ENCODE measurements at places on chromosomes 3 and 15.
A peak's percentile ranks its signal among the peaks of the same experiment; 100 is the strongest.

GRCh38 chr3:33083958-33084357, 13.0 kb downstream of the GLB1 start:
- DNase-seq: no peak

DNA sequence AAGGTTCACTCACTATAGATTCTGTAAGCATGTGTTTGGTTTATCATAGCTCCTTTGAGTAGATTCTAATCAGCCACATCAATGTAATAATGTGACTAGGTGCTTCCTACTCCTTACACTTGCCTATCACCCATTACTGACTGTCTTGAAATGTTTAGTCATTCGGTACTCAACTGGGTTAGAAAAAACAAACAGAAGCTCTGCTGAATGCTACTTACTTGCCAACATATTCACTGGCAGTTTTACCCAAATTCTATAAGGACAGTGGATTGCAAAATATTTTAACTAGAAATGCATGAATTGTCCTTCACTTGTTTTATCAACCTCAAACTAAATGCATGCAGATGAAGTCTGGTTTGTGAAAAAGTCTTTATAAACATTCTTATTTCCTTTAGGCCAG, 352.1 kb upstream of the ALCAM start:
- DNase-seq: no peak

- no peak for DNase-seq
Measured at GRCh38 chr3:67215690-67216089, 217.6 kb downstream of the KBTBD8 start.

GRCh38 chr3:87128006-87128405, 99.1 kb upstream of the CHMP2B start:
- no peak for DNase-seq

DNA sequence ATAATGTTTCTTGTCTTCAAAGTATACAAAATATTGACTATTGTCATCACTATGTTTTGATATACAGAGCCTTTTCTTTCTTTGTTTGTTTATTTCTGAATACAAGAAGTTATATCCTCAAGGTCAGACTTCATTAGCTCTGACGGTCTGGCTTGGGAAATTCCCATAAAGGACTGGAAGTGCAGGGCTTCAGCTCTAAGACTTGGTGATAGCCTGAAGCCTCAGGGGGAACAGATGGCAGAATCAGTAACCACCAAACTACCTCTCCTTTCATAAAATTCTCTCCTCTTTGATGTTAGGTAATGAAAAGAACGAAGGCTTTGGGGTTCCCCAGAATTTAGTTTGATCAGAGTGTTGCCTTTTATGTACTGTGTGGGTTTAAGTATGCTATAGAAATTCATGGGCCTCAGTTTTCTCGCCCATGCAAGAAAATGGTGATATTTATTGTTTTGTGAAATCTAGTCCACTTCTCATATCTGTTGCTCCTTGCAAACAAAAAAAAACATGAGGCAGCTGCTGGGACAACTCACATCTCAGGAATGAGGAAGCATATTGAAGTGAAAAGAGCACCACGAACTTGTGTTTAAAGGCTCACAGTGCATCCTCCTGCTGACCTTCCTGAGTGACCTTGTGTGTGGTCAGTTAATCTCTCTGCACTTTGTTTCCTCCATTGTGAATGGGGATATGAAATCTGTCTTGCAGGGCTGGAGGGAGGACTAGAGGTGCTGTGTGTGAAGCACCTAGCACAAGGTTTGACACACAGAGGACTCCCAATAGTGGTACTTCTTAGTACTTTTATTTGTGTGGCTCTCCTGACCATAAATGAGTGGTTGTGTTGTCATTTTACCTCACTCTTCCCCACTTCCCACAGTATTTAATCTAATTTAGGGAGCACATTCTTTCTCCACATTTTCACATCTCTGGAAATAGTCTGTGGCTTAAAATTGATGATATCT, 569.8 kb upstream of the IL12A start:
- DNase-seq: no peak

GRCh38 chr3:151047636-151048035, 37.8 kb upstream of the MED12L start:
- DNase-seq: no peak

- DNase-seq: no peak
Measured at GRCh38 chr3:140719841-140720614, 42.2 kb downstream of the TRIM42 start.

GRCh38 chr15:31236184-31237042, 90.2 kb upstream of the KLF13 start:
- peak; percentile 88 for DNase-seq

DNA sequence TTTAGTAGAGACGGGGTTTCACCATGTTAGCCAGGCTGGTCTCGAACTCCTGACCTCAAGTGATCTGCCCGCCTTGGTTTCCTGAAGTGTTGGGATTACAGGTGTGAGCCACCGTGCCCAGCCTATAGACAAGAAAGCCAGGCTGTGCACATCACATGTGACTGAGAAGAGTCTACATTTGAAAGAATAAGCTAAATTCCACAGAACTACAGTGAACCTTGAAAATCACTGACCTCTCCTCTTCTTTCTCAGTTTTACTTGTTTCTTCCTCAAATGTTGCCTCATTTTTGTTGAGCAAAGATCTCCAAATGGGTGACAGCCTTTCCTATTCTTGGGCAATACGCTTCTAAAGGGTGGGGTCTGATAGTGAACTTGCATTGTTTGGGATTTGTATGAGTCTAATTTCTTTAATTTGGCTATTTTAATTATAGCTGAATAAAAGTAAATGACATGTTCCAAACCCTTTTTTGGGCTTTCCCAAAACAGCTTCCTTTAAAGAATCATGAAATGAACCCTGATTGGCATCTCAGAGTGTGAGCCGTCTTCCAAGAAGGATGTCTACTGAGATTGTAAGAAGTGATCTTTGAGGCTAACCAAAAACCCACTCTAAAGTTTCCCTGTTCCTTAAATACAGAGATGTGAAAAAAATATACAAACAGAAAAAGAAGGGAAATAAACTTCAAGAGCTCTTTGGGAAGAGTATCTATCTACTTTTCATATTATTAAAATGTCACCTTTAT, 21.6 kb upstream of the SPTBN5 start:
- no peak for DNase-seq

GRCh38 chr15:70406617-70407335, 309.1 kb upstream of the TLE3 start:
- DNase-seq: no peak

All from AG09309 (cell line).